Erythroblast (primary cell): ENCODE measurements at places on chromosomes 12 and 14.

DNA sequence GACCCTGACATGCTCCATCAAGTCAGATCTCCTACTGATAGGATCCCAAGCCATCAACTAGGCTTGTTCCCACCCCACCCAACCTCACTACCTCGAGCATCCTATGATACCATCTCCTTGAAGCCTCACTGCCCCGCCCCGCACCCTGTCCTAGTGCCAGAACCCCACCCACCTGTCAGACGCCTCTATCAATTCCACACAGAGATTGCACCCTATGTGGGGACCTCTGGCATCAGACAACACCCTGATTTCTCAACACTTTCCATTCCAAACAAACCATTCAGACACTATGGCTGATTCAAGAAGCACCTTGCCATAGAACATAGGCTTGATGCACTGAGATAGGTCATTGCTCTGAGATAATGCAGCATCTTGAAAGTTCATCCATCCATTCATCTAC lies 3.1 kb upstream of the GLTP start:
- peak; percentile 63 for DNase-seq

GRCh38 chr12:25151476-25151875 lies 43.5 kb downstream of the DNAI7 start:
- no peak for DNase-seq

- DNase-seq = no peak
Observed at GRCh38 chr12:132219323-132219722, 75.1 kb downstream of the NOC4L start.

DNA sequence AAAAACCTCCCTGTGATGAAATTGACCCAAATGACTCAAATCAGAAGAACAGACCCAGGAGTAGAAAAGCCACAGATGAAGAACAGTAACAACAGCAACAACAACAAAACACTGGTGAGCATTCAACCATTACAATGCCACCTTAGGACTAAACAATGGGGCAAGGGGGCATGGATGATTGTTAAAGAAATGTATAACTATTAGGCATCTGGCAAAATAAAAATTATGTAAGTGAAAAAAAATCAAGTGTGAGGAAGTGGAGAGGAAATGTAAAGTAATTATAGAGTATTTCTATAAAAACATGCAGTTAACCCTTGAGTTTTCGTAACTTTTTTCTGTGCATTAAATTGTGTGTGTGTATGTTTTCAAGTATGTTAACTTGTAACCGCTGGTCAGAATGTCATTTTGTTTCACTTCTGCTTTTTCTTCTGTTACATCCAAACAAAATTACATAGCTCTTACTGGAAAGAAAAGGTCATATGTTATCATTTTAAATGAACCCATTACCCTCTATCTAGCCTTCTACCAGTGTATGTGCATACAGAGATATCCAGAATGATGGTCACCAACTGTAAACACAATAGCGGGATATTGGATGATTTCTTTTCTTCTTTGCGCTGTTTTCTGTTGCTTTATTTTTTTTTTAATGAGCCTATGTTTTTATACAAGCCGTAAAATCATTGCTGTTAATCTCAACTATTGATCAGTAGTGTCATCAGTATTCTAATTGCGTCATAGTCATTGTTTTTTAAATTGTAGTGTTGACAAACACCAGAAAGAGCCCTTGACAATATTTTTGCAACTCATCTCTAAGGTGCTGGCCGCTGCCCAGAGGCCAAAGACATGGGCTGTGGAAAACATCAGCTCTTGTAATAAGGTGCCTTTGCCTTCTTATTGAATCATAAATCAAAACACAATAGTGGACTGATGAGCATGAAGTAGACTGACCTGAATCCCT lies 170.6 kb downstream of the CRADD start:
- DNase-seq = peak; percentile 25

- peak; percentile 99 for DNase-seq
Observed at GRCh38 chr12:122097927-122098756, 19.6 kb downstream of the MLXIP start.

DNA sequence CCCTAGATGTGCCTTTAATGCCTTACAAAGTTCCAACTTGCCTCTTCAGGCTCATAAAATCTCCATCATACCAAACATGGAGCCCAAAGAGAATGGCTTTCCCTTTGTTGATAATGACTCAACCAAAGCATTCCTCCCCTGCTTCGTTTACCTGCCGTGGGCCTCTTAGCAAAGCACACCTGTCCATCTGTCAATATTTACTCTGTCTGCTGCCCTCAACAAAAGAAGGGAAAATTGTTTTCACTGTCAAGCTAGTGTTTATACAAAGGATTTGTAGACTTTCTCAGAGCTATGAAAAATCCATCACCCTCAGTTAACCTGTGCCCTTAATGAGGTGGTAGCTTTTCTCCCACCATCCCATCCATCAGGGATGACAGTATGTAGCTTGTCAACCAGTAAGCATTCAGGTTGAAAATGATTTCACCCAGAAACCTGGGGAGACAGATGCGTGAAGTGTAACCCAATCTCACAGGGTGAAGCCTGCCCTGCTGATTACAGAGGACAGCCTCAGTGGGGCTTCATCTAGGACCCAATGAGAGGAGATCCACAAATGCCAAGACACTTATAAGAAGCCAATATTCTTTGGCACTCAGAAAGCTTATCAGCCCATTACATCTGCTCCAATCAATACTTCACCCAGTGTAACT lies 278.1 kb downstream of the NUAK1 start:
- no peak for DNase-seq

DNA sequence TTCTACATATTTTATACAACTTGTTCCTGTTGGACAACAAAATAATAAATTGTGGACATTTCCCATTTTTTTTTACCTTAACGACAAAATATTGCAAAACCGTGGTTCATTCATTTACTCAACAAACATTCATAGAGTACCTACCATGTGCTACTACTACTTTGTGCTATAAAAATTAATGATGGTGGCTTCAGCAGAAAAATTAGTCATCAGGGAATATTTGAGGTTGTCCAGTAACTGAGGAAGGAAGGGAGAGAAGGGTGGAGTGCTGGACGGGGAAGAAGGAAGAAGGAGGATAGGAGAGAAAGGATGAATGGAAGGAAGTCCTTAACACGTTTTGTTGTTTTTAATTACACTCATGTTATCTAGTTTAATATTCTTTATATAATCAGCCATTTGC lies 53.7 kb downstream of the PPFIBP1 start:
- DNase-seq = no peak

DNA sequence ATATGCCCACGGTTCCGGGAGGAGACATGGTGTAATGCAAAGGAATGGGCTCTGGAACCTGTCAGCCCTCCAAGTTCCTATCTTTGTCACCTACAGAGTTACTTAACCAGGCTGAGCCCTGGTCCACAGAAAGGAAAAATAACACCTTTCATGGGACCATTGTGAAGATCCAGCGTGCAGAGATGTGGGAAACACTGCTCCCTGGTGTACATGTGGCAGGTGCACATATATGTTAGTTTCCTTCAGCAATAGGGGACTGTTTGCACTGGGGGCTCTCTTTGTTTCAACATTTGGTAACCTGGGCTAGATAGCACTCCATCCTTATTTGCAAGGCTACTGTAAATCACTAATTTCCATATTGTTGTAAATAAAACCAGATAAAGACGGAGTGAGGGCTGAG lies 72.3 kb downstream of the ANO2 start:
- DNase-seq = peak; percentile 2

- DNase-seq = peak; percentile 46
Observed at GRCh38 chr12:10235761-10236631, 23.3 kb downstream of the GABARAPL1 start.

DNA sequence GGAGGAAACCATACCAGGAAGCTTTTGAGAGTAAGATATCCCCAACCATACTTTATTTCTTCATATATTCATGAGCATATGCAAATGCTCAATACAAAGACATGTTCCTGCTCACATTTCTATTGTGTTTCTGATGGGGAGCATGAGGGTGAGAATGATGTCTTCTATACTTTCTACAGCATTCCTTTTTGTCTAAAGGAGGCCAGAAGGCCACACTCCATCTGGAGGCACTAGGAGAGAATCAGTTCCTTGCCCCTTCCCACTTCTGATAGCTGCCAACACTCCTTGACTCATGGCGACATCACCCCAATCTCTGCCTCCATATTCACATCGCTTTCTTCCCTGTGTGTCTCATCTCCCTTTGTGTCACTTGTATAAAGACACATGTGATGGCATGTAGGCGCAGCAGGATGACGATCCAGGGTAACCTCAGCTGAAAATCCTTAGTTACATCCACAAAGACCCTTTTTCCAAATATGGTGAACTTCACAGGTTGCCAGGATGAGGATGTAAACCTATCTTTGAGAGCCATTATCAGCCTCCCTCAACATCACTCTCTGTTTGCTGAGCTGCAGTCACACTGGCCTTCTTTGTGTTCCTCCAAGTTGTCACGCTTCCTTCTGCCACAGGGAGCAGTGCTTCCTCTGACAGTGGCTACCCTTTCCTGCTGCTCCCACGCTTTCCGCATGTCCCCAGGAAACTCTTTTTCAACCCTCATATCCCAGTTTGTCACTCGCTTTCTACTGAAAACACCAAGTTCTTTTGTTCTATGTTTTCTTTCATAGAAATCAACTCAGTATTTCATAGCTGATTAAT lies 96.9 kb downstream of the STXBP6 start:
- DNase-seq = peak; percentile 4

DNA sequence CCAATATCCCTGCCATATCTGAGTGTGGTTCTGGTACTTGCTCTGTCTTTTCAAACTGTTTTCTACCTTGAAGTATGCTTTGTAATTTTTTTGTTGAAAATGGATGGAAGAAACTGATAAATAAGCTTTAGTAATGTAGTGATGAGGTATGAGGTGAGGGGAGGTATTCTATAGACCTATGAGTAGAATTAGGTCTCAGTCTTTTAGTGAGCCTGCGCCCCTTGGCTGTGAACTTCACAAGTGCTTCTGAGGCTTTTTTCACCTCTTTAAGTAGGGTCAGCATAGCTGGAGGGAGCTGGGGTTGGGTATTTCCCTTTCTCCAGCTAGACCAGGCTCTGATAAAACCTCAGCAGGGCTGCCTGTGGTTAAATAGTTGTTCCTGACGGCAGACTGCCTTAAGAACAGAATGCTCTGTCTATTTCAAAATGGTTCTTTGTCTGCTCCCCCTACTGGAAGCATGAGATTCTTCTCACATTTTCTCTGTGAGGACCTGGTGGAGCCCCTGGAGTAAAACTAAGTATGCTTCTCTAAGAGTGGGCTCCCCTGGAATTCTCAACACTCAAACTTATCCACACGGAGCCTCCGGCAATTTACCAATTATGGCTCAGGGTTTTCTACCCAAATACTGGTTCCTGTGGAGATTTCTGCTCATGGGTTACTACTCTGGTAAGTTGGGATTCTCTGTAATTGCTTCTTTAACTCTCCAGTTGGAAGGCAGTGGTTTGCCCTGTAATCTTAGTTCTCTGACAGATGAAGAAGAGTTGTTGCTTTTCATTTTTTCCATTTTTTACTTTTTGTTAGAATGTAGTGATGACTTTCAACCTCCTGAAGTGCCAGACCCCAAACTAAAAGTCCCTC lies 13.1 kb downstream of the KRT5 start:
- DNase-seq = peak; percentile 7

GRCh38 chr14:44405011-44405486 lies 102.0 kb downstream of the FSCB start:
- no peak for DNase-seq

- DNase-seq = no peak
Observed at GRCh38 chr12:49825971-49826421, 2.2 kb downstream of the NCKAP5L start.

DNA sequence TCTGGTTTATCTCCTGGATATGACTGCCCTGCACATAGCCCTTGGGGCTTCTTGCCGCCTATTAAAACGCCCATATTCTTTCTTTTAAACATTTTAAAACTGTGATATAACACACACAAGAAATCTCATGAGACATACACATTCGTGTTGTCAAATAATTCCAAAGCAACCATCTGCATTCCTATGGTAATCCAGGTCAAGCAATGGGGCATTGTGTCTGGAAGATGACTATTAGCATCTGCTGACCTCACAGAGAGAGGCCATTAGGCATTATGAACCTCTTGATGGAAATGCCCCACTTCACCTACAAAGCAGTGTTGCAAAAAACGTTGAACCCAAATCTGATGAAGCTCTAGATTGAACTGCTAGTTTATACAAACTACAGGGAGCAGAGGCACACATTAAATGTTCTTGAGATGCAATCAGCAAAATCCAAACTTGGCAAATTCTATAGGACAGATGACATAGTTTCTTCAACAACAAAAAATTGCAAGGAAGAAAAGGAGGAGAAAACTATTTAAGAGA lies 513.8 kb upstream of the CCDC196 start:
- DNase-seq = no peak

GRCh38 chr12:14781563-14781962 lies 21.7 kb downstream of the WBP11 start:
- no peak for DNase-seq

DNA sequence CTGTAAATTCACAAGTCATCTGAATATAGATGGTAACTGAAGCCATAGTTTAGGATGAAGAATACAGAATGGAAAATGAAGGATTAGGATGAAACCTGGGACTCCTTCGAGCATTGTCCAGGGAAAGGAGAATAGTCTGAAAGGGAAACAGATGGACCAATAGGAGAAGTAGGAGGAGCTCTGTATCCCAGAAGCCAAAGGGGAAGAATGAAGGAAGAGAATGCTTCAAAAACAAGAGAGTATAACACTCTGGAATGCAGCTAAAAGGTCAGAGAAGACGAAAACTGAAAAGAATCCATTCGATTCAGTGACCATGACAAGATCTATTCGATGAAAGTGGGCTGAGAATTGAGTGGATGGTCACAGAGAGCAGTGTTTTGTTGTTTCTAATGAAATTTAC lies 1.0 kb downstream of the GMFB start:
- peak; percentile 40 for DNase-seq

- no peak for DNase-seq
Observed at GRCh38 chr14:46136456-46136855, 515.1 kb downstream of the RPL10L start.

- DNase-seq = no peak
Observed at GRCh38 chr14:24815543-24815942, 181.6 kb upstream of the GZMB start.

- no peak for DNase-seq
Observed at GRCh38 chr12:12290206-12290605, 23.4 kb upstream of the LRP6 start.

- DNase-seq = no peak
Observed at GRCh38 chr12:2391740-2392331, 339.0 kb downstream of the CACNA1C start.

- peak; percentile 85 for DNase-seq
Observed at GRCh38 chr12:56300644-56301464, 724 bp upstream of the CS start.

GRCh38 chr14:61841145-61841544 lies 78.9 kb downstream of the SNAPC1 start:
- no peak for DNase-seq

GRCh38 chr14:35992816-35993683 lies 166.9 kb downstream of the BRMS1L start:
- no peak for DNase-seq

DNA sequence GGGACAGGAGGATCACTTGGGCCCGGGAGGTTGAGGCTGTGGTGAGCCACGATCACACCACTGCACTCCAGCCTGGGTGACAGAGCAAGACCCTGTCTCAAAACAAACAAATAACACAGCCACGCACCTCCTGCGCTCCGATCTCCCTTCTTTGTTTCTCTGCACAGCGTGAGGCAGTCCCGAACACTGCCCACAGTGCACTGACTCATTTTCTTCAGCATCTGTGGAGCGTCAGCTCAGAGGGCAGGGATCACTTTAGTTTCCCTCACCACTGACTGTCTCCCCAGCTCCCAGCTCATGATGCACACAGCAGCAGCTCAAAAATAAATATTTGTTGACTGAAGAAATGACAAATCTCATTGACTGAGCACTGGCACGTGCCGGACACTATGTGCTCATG lies 883 bp upstream of the MYL2 start:
- DNase-seq = no peak
